ENCODE measurements at places on chromosomes 5 and 9.

DNA sequence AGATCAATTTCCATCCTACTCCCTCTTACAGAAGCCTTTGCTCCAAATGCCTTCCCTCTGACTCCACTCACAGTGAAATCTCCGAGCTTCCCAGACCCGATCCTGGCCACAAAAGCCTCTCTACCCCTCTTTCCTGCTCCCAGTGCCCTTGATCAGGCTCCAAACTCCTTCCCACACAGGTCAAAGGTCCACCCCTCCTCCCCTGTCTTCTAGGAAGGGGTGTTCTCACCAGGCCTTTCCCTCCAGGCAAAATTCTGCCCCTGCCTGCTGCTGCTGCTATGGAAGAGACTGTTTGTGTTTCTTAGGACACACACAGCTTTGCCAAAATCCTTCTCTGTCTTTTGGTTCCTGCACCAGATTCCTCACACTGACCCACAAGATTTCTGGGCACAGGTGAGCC lies 85.8 kb upstream of the ALDH1A1 start:
- peak; percentile 41 for DNase-seq

GRCh38 chr5:154465169-154465568 lies 12.9 kb downstream of the HAND1 start:
- DNase-seq: no peak

DNA sequence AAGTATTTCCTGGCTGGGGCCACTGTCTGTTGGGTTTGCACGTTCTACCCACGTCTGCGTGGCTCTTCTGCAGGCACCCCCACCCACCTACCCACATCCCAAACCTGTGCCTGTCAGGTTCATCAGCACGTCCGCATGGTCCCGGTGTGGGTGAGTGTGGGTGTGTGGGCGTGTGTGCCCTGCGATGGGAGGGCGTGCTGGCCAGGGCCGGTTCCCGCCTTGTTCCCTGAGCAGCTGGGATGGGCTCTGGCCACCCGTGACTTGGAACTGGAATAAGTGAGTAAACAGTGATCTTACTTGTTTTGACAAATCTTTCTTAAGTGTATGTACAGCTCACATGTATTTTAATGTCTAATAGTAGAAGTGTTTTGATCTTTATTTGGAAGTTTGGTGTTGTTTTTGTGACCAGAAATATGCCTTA lies 20.4 kb downstream of the ERGIC1 start:
- no peak for DNase-seq

DNA sequence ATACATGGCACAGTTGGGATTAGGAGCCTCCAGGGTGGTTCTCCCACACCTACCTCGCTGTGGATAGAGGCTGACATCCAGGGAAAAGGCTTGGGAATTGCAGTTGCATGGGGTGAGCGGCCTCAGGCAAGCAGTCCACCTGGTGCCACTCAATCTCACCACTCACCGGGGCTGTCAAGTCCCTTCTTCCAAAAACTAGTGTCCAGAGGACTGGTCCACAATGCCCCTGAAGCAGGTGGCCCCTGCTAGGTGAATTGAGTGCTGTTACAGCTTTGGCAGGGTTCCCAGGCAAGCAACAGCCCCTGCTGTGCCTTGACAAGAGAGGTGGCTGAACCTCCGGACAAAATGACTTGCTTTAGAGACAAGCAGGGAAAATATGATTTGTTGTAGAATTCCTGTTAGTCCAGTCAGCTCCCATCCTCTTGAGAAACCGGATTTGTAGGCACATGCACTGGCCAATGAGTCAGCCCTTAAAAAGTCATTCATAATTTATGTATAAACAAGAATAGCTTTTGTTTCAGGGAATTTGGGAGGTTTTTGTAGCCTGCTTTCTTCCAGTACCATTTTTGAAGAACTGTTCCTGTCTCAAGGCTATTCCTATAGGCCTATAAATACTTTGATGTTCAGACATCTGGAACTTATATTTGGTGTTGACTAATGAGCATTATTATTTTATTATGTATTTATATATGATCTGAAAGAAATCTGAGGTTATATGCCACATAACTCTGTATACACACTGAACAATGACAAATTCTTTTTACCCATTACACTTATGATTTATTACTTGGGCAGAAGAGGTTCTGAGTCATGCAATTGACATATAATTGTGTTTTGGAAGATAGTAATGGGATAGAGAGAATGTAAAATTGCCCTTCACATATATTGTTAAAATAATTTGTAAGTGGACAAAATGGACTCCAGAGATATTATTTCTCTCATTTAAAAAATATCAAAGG lies 411.1 kb downstream of the ACTL7B start:
- no peak for DNase-seq

- no peak for DNase-seq
Measured at GRCh38 chr5:56264417-56265025, 31.4 kb upstream of the ANKRD55 start.

- peak; percentile 10 for DNase-seq
Measured at GRCh38 chr5:115888027-115888426, 46.3 kb downstream of the AP3S1 start.

DNA sequence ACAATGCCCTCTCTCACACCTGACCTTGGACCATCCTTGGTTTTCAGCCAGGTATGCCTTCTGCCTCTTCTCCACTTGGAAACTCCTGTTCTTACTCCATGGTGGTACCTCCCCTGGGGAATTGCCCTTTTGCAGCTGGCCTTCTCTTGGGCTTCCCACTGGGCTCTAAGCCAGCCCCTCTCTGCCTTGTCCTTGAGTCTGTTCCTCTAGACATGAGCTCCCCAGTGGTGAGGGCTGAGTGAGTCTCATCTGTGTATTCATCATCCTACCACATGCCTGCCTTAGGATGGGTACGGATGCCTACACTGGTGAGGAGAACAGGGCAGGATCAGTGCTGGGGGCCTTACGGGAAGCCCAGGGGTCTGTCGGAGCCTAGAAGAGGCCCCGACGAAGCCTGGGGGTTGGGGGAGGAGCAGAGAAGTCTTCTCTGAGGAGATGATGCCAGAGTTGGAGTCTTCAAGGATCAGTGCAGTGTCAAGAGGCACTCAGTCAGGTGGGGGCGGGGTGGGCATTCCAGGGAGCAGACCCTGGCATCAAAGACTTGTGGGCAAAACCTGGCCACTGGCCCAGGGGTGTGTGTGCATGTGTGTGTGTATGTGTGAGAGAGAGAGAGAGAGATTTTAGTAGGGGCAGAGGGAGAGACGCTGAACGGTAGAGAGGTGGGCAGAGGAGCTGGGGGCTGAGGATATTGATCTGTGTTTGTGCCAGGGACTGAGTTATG lies 5.2 kb upstream of the CRB2 start:
- DNase-seq: no peak

DNA sequence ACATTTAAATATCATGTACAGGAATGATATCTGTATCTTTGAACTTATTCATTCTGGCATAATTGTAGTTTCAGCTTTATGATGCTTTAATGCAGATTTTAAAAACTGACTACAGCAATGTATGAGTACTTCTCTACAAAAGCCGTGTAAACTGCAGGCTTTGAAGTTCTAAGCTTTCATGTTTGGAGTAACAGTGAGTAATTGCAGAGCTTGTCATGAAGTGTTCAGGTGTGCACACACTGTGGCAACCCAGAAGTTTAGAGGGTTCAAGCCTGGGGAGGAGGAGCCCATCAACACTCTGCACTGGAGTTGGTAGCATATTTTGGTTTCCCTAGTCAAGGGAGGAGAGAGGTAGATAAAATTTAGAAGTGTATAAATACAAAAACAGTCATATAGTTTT lies 130.9 kb downstream of the CD180 start:
- no peak for DNase-seq

DNA sequence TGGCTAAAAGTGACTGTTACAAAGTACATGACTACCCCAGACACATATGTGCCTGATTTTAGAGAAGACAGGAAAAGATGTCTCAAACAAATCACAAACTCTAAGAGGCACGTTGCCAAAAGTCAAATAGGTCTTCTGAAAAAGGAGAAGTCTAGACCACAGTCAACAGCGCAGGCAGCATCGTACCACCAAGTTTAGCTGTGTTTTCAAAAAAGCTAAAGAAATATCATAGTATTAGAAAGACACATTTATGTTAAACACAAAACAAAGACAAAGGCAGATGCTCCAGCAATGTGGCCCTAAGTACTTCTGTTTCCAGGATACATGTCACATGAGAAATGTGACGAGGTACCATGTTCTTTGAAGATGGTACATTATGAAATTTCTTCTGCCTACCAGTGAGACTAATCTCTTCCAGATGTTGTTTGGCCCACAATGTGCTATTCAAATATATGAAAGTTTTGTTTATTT lies 43.5 kb downstream of the LPAR1 start:
- DNase-seq: peak; percentile 30

- no peak for DNase-seq
Measured at GRCh38 chr5:139636975-139637408, 11.2 kb upstream of the CXXC5 start.

DNA sequence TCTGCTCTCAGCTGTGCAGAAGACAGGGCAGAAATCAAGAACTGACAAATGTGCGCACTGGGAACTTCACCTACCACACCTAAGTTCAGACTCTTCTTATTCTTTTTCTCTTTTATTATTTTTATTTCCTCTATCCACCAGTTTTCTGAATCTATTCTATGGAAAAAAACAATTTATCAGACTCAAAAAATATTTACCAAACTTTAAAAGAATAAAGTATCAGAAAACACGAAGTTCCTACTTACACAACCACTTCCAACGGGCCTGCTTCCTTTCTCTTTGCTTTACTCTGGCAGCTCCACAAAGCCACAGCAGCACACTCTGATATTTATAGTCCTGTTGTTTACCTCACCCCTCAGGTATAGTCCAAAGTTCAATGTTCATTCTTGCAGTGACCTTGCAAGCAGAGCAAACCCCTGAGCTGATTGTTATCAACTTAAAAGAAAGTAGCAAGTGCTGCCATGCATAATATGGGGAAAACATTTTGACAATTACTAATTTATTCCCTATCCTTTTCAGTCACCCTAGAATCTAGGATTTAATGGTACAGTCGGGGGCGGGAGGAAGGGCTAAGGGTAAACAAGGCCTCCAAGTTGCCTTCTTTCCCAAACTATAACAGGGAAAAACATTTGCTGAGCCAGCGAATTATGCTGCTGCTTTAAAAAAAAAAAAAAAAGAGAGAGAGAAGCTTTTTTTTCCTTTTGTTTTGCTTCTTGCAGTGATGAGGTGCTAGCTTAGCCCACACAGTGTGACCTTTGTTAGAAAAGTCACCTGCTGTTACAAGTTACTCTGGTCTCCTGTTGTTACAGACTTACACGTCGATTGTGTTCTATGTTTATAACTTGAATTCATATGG lies at the start of gene SELENOP:
SELENOP (minus strand) TSS at position 302 of the 856 bp plus-strand sequence. CDS start 3,539 bp downstream, outside the sequence.
- DNase-seq: peak; percentile 89

- no peak for DNase-seq
Measured at GRCh38 chr9:93107151-93107824, 11.3 kb downstream of the CARD19 start.

DNA sequence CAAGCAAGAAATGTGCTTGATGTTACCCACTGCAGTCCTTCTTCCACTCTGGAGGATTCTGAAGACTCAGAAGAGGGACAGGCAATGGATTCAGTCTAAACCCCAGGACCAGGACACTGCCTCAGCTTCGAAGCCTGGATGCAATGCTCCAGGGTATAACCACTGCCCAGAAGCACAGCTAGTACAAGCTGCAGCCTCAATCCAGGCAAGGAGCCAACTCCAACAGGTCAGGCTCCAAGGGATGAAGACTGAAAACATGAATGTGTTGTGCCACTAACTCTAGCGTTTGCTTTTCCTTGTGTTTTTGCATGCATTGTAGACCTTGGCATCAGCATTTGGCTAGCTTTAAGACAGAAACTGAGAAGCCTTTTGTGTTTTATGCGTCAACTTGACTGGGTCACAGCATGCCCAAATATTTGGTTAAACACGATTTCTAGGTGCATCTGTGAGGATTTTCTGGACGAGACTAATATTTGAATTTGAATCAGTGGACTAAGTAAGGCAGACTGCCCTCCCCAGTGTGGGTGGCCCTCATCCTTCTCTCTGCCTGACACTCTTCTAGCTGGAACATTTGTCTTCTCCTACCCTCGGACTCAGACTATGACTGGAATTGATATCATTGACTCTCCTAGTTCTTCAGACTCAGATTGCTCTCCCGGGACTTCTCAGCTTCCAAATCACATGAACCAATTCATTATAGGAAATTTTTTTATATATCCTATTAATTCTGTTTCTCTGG lies 20.5 kb upstream of the GPX3 start:
- peak; percentile 30 for DNase-seq

- no peak for DNase-seq
Measured at GRCh38 chr9:92266486-92266885, 27.0 kb downstream of the IARS1 start.
